Glomerular endothelial cell (primary cell): ENCODE measurements at places on chromosomes 5 and 9. TPM values are rescaled to one million over a fixed set of nuclear protein-coding genes. Genes with fewer than 3 reads are reported as not detected.

The OR1K1 gene
- not detected in 2 replicates for total RNA-seq

DNA sequence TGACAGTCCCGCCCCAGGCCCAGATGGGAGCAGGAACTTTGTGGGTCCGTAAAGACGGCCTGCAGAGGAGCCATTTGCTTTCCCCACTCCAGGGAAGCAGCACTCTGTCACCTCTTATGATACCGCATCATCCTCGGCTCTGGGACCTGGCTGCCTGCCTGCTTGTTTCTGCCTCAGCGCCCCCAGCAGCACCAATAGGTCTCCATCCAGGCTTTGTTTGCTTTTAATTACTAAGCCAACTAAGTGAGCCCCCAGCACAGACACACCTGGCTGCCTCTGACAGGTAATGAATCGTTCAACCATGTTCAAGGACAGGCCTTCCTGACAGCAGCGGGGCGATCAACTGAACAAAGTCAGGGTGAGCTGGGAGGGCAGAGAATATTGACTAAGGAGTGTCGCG is 141.4 kb downstream of the C5orf15 start:
- no peak for DNase-seq

DNA sequence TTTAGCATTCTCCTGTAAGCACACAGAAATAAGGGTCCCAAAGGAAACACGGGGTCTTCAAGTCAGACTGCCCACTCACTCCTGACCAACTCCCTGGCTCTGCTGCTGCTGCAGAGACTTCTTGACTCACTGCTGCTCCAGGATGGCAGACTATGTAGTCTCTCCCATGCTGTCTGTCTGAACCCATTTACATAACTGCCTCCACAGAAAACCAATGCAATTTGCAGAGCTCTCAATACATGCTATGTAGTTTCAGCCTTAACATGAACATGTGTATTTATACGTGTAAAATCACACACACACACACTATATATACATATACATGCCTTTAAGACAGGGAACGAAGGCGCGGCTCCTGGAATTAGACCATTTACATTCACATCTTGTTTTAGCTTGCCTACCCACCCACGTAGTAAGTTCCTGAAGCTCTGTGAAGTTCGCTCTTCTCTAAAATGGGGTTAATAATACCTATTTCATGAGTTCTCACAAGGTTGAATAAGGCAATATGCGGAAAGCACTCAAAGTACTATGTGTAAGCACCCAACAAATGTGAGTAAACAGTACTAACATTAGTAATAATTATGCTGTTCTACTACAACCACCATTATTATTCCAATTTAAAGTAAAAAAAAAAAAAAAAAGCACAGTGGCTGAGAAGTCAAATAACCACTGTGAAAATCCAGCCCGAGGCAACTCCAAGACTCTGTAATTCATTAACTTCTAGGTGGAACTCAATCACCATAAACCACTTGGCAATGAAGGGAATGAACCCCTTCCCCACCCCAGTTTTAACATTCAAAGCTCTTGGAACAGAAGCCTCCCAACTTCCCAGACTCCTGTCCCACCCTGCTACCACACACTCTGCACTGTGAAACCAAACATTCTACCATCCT is 31.8 kb downstream of the PRELID2 start:
- no peak for DNase-seq

The AFAP1L1 gene
- total RNA-seq, result 156 and 274 TPM in 2 replicates

DNA sequence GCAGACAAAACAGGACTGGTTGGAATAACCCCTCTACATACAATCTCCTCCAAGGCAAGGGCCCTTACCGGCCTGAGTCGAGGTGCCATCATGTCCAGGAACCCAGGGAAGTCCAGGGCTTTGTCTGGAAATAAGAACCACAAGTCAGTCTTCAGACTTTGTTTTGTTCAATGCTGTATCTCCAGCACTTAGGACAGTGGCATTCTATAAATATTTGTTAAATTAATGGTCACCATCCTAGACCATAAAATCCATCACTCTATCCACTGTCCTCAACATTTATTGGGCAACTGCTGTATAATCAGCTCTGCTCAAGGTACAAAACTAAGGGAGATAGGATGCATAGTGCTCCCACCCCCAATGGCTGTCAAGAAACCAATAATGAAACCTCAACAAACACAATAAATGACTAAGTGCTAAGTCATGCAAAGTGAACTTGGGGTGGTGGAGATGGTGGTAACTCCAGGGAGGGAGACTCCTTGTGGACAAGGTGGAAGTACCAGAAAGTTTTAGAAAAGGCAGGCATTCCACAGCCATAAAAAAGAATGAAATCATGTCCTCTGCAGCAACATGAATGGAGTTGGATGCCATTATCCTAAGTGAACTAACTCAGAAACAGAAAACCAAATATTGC is 5.0 kb downstream of the RELL2 start:
- DNase-seq, result no peak

- no peak for DNase-seq
Observed at GRCh38 chr5:80064124-80064523, 29.0 kb downstream of the THBS4 start.

- no peak for DNase-seq
Observed at GRCh38 chr5:102279711-102280110, 16.4 kb downstream of the SLCO4C1 start.

The ZFP2 gene
- 0.39 and 0.82 TPM in 2 replicates for total RNA-seq

DNA sequence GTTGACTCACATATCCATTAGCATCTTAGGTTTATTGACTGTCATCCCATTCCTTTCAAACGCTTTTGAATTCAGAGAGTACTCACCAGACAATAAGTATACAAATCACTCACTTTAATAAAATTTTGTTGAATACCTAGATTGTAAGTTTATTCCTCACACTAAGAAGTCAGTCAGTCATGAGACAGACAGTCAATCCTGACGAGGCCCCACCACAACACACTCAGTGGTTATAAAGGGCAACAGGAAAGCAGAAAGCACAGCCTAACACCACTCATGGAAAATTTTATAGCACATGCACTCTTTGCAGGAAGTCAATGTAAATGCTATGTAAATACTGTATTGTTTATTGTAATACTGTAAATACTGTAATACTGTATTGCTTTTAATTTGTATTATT is 176.3 kb upstream of the PTGER4 start:
- DNase-seq, result no peak

GRCh38 chr5:132664696-132665209 is 6.8 kb downstream of the IL13 start:
- DNase-seq, result no peak

The COL5A1 gene
- 185 and 366 TPM in 2 replicates for total RNA-seq

- peak; percentile 47 for DNase-seq
Observed at GRCh38 chr9:5553211-5553610, 42.9 kb downstream of the PDCD1LG2 start.

DNA sequence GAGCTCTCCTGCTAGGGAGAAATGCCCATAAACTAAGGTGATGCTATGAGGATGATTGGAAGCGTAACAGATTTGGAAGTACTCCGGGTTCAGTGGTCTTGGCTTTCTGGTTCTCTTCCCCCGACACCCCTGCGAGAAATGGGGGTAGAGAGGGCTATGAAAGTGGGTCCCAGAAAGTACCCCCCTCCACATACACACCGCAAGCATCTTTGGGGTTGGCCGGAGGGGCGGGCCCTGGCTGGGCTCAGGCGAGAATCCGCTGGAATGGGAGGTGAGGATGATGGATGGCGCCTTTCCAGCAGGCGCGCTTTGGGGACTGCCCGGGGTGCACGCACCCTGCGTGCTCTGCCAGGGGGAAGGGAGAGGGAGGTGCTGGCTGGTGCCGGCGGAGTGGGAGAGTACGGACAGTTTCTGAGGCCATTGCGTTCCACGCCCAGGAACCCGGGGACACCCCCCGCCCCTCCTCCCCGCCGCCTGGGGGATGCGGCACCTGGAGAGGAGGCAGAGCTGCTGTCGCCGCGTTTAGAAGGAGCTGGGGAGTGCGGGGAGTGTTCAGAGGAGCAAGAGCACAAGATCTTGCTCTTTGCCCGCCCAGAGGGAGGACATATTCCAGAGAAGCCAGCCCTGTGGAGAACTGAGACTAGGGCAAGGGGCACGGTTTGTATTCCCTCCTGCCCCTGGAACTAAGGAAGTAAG is 1.9 kb downstream of the PCSK5 start:
- DNase-seq, result no peak

- no peak for DNase-seq
Observed at GRCh38 chr5:124365361-124365801, 381.1 kb downstream of the ZNF608 start.

DNA sequence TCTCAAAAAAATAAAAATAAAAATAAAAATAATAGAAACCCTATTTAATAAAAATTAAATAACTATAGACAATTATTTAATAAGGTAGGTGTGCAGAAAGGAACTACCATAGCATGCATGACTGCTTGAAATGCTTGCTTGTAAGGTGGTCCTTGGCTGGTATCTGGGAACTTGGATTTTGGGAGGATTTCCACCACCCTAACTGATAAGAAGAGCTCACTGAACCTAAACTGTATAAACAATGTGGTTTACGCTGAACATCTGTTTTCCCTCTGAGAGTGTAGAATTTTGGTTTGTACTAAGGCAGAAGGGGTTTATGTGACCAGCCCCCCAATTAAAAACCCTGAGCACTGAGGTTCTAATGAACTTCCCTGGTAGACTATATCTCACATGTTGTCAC is 31.2 kb downstream of the CPLANE1 start:
- no peak for DNase-seq

- DNase-seq, result no peak
Observed at GRCh38 chr5:147930769-147931168, 24.4 kb upstream of the C5orf46 start.

GRCh38 chr5:122162100-122162638 is 32.8 kb downstream of the ZNF474 start:
- no peak for DNase-seq

GRCh38 chr5:36373527-36374086 is 71.9 kb upstream of the RANBP3L start:
- DNase-seq, result no peak
